COLO829 (cell line): ENCODE measurements at places on chromosomes 7 and 10.

DNA sequence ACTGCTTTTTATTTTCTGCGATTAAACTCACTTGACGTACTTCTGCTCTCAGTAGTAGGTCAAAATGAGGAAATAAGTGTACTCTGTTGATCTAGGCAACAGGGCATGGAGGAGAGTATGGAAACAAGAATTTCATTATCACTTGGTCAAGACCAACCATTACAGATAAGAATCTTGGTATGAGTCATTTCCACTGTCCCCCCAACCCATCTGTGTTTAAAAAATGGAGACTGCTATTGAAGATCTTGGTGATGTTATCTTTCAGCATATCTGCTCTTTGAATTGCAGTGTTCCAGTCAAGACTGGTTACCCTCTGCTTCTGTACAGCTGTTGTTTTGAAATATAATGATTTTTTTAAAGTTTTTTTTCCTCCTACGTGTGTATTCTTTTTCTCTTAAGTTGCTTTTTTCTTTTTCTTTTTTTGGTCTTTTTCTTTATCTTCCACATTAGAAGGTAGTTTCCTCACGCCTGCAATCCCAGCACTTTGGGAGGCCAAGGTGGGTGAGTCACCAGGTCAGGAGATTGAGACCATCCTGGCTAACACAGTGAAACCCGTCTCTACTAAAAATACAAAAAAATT lies 11.7 kb downstream of the STAM start:
- DNase-seq: peak; percentile 39

DNA sequence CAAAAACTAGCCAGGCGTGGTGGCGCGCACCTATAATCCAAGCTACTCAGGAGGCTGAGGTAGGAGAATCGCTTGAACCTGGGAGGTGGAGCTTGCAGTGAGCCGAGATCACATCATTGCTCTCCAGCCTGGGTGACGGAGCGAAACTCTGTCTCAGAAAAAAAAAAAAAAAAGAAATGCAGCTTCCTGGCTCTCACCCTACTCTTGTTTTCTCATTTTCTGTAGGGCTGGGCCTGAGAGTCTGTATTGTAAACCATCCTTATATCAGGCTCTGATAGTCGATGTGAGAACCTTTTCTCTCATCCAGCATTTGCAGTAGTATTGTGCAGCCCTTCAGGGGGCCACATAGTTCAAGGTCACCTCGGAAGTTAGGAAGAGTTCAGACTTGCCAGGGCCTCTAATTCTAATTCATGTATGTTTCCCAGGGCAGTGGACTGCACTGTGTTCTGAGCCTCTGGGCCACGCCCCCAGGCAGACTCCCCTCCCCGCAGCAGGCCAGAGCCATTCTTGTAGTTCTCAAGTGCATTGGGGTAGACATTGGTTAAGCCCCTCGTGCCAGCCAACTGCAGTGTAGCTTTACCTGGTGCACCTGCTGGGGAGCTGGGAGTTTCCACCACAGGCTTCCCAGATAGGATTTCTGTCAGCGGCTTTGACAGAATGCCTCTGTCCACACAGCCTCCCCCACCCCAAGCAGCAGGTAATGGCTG lies 38.3 kb upstream of the PDCD4 start:
- no peak for DNase-seq

DNA sequence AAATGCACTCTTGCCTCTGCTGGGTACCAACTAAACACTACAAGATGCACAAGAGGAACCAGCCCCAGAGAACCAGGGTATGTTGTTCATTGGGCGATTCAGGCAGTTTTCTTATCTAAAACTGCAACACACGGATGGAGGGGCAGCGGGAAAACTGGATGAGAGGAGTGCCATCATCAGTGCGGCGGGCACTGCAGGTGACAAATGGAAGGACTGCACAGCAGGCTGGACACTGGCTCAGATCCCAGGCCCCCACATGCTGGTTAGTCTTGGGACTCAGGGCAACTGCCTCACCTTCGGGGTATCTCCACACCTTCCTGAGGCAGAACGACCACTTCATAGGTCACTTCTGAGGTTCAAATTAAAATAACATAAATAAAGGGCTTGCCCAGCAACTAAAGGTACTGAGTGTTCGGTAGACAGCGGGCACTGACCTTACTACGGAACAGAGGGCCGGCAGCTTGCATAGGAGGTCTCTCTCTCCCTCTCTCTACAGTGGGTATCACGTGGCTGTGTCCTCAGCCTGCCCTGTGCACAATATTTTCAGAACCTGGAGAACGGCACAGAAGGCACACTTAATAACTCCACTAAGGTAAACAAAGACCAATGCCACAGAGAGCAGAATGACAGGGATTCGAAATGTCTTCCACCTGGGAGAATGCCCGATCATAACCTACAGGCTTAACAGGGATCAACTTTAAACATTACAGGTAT lies 72.1 kb downstream of the GRB10 start:
- no peak for DNase-seq

DNA sequence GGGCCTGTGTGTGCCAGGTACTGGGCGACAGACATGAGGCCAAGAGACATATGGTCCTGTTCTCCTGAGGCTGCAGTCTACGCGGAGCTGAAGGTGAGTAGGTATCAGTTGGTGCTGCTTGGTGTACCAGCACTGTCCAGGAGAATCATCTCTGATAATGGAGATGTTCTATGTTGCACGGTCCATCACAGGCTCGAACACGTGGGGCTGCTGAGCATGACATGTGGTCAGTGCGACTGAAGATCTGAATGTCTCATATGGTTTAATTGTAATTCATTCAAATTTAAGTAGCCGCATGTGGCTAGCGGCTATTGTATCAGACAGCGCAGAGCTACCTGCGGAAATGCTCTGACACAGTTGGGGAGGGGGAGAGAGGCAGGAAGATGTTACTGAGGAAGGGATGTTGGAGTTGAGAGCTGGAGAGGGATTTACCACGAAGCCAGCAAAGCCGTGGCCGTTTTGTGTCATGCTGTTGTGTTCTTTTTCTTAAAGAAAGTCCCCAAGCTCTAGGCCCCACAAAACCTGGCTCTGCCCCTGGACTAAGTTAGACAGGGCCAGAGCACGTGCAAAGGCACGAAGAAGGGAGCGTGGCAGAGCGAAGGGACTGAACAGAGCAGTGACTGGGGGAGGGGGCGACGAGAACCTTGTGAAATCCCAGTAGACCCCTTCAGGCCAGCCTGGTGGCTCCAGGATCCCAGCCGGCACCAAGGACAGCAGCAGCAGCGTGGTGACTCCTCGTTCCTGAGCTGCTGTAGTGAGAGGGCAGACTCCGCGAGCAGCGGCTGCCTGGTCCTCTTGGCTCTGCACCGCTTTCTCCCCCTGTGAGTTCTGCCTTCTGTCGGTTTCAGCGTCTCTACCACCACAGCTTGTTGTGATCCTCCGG lies 20.0 kb downstream of the SMKR1 start:
- no peak for DNase-seq

DNA sequence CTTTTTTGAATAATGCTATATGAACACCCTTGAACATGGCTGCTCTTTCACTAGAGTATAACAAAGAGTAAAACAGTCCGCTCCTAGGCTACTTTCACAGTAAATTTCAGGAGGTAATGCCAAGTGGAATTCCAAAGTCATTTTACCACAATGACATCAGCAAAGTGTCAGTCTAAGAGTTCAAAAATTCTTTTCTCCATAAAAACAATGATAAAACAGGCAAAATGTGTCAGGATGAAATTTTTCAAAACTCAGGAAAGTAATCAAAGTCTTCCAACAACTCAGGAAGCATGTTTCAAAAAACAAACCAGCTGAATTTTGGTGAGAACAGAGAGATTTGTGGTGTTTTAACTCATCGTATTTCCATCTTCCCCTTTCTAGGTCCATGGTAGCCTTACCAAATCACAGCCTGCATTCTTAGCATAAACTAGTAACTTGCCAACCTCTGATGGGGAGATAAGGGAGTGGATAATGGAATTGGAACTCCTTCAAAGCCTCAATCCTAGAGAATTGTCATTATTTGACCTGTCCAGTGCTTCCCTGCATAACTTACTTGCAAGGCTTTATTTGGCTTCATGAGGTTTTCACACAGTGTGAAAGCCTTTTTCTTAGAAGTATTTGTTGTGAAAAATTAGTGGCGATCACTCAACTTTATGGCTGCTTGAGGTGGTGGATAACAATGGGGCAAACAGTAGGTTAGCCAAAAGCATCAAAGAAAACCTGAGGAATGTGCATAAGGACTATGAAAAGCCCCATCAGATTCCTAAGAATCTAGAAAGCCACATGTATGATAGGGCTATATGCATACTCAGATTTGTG lies 302.7 kb downstream of the HDAC9 start:
- no peak for DNase-seq

- no peak for DNase-seq
Measured at GRCh38 chr7:92785923-92786322, 50.5 kb downstream of the CDK6 start.
